ENCODE measurements at places on chromosomes 3 and 15.

- no peak overlapping the region for H3K4me3 ChIP-seq
- no peaks in the 10 kb centered on the region for H3K27me3 ChIP-seq
- no peaks in the 10 kb centered on the region for H3K4me1 ChIP-seq
Observed at GRCh38 chr15:42165106-42165505, 8.7 kb upstream of the PLA2G4F start.

DNA sequence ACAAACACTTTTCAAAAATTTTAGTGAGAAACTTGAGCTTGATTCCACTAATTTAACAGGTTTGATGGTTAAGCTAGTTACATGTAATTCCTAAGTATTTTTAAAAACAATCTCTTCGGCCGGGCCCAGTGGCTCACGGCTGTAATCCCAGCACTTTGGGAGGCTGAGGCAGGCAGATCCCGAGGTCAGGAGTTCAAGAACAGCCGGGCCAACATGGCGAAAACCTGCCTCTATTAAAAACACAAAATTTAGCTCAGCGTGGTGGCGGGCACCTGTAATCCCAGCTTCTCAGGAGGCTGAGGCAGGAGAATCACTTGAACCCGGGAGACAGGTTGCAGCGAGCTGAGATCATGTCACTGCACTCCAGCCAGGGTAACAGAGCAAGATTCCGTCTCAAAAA lies 25.3 kb downstream of the TRA2B start:
- no peak overlapping the region for H3K27ac ChIP-seq
- H3K4me1 ChIP-seq: no peaks in the 10 kb centered on the region
- no peaks in the 10 kb centered on the region for H3K27me3 ChIP-seq
- H3K36me3 ChIP-seq: peaks cover 59% of the 10 kb centered on the region
- no peak for DNase-seq
- H3K4me3 ChIP-seq: no peak overlapping the region

DNA sequence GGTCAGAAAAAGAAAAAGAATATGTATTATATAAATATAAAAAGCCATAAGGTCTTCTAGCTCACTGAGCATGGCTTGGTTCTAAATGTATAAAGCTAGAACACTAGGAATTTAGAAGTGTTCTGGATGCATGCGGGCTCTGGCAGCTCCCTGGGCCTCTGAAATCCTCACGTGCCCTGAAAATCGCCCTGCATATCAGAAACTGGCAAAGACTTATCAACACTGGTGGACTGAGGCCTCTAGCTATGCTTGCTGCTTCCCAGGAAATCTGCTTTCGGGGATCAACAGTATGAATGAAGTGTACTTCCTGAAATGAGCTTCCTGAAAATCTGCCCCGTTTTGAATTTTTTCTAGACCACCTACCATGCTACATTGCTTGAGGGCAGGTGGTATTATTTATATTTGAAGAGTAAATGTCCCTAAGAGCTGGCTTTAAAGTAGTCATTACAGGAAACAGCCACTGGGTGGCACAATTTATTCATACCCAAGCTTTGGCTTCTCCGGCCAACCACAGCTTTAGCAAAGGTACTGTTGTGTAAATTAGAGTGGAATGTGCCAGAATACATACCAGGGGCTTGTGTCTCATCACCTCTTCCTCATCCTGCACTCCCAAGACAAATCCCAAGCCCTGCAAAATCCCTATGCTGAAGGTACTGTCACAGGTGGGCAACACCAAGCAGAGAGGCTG lies 17.7 kb downstream of the CRTAP start:
- H3K27ac ChIP-seq: no peak overlapping the region
- H3K27me3 ChIP-seq: no peaks in the 10 kb centered on the region
- no peak overlapping the region for H3K4me3 ChIP-seq

- no peaks in the 10 kb centered on the region for H3K4me1 ChIP-seq
- DNase-seq: no peak
- H3K27ac ChIP-seq: no peak overlapping the region
- no peak overlapping the region for H3K4me3 ChIP-seq
- no peaks in the 10 kb centered on the region for H3K27me3 ChIP-seq
Observed at GRCh38 chr3:115989684-115990421, 366.5 kb downstream of the GAP43 start.

- no peaks in the 10 kb centered on the region for H3K4me1 ChIP-seq
- H3K4me3 ChIP-seq: no peak overlapping the region
- H3K36me3 ChIP-seq: no peaks in the 10 kb centered on the region
- H3K27ac ChIP-seq: no peak overlapping the region
- no peaks in the 10 kb centered on the region for H3K27me3 ChIP-seq
- no peak for DNase-seq
Observed at GRCh38 chr3:32998631-32999451, 47.4 kb downstream of the CCR4 start.

DNA sequence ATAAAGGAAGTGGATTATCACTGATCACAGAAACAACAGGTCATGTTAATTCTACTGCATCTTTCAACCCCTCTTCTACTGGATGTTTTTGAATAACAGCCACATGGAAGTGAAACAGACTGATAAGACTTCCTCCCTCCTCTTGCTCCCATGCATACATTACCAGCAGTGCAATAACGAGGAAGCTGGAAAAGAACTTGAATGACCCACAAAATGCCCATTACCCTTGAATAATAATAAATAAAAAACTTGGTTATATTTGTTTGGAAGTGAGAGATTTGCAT lies 51.6 kb downstream of the RARB start:
- no peaks in the 10 kb centered on the region for H3K36me3 ChIP-seq
- no peaks in the 10 kb centered on the region for H3K27me3 ChIP-seq
- H3K27ac ChIP-seq: no peak overlapping the region
- DNase-seq: no peak
